ENCODE measurements at places on chromosomes 6 and 20.

DNA sequence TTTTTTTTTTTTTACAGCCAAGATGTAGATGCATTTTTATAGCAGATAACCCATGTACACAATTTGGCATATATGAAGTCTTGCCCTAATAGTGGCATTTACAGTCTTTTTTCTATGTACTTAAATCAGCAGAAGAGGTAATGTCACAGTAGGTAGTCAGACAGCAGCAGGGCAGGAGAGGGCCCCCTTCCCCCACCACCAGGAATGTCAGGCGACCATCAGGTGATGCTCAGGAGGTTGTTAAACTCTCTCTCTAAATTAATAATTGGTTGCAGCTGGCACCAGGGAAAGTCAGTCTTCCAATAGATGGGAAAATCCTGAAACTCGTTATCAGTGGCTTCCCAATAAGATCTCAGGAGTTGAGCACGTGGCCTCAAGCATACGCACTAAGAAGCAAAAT lies 188.0 kb upstream of the ADGRB3 start:
- no peak for DNase-seq

DNA sequence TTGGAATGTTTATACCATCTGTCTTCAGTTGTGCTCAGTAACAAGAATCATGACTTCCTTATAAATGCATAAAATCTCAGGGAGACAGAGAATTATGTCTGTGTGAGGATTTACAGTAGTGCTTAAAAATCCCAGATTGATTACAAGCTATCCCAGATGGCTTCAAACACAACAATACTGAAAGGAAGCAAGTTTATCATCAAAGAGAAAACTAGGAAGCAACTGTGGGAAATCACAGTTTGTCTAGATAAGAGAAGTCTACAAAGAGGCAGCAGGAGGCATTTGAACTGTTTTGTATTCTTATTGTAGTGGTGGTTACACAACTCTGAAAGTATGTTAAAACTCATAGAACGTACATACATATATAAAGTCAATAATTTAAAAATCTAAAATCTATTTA lies 104.4 kb upstream of the SALL4 start:
- DNase-seq: no peak

DNA sequence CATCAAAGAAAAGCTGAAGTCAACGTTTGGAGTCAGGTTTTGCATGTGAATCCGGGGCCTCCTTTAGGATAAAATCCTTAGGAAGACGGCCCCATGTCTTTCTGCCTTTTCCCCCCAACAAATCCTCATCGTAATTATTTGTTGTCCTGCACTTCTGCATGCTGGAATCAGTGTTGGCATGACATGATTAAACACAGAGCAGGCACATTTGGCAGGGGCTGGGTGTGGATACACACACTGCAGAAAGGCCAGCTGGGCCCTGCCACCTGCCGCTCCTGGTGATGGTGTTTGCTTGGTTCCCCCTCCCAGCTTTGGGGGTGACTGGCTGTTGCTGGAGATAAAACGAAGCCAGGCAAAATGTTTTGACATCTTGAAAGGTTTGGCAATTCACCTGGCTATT lies 46.3 kb upstream of the FOXA2 start:
- no peak for DNase-seq

DNA sequence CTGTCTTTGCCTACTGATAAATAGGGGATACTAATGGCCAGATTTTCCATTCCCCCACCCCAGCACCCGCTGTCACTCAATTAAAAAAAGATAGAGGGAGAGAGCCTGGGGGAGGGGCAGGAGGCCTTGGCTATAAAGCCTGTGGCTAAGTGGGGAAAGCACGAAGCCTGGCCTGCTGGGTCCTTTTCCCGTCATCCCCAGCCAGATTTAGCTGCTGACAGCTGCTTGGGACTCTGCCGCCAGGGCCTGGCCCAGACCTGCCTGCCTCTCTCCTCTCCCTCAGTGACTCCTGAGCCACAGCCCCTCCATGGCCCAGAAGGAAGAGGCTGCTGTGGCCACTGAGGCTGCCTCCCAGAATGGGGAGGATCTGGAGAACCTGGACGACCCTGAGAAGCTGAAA lies at the start of gene APOBEC2:
TSS of gene APOBEC2 (plus strand) at position 162 of the 400 bp plus-strand sequence. CDS start at position 308, 146 bp downstream.
- DNase-seq: no peak

- DNase-seq: no peak
These were observed 218.9 kb downstream of the EYA4 start for GRCh38 chr6:133460101-133460500.

DNA sequence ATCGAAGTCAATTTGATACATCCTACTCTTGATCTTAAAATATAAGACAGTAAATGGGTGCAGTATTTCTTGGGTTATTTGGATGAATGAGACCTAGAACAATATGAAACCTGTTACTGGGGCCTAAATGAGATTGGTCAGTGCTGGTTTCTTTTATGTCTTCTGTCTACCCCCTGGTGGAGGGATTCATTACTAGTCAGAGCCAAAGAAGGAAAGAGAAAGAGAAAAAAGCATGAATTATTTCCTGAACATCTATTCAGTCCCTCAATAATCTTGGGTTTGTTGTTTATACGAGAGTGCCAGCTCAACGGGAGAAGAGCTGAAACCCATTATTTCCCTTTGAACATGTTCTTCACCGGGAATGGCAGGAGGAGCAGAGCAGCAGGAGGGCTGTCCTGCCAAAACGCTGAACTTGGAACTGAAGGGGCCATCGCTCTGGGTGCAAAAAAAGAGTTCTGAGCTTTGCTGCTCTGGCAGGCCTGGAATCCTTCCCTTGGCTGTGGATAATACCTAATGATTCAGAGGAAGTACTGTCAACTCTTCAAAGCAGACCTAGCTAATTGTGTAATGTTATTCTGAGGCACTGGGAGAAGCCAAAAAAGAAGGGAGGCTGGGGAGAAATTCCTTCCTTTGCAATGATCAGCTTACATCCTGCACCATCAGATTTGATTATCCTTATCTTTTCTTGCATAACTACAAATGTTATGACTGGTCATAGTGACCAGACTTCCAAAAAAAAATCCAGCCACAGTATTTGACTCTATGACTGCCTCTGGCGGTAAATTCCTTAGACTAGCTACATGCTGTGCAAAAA lies 72.0 kb downstream of the BLOC1S5 start:
- no peak for DNase-seq
